Activated naive CD8-positive, alpha-beta T cell treated with anti-CD3 and anti-CD28 coated beads for 36 hours (primary cell): ENCODE measurements at places on chromosomes 16 and 17.

GRCh38 chr16:68802190-68802589, 41.1 kb upstream of the TANGO6 start:
- no peak for DNase-seq

DNA sequence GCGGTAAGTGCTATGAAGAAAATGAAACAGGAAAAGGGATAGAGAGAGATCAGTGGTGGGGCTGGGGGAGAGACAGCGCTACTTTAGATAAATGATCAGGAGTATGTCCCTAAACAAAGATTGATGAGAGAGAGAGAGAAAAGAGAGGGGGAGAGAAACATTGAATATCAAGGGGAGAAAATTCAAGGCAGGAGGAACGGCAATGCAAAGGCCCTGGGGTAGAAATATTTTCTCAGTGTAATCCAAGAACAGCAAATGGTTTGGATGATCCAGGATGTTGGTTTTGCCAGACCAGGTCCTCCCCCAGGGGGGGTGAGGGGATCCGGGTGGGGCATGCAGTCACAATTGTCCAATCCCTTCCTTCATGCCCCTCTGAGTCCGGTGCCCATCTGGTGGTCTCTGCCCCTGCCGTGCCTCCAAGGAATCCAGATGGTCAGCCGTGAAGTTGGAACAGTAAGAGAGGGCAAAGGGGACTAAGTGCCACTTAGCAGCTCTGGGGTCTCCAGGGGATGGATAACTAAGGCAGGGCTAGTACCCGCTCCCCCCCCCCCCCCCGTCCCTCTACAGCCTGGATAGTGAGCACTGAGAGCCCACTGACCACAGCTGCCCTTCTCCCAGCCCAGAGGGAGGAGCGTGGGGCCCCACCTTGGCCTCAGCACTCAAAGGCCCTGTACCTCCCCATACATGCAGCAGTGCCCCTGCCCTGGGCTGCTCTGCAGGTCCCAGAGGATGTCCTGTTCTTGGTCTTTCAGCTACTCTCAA, 43.7 kb downstream of the TMEM132E start:
- no peak for DNase-seq

GRCh38 chr16:6019490-6019991, 921.9 kb upstream of the EEF2KMT start:
- DNase-seq: no peak

DNA sequence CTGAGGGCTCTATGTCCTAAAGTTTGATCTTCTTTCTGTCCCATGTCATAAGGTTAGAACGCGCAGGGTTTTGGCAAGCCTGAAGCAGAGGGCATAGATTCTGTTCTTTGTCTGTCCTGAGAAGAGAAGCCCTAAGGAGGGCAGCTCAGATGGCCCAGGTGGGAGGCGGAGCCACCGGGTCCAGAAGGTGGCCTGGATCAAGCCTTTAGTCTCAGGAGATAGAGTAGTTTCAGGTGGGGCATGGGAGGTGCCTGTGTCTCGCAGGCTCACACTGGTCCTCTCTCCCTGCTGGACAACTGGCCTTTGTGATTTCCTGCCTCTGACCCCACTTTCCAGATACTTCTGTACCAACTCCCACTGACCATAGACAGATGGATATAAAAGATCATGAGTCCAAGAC, 44.2 kb upstream of the DNAJA2 start:
- no peak for DNase-seq

DNA sequence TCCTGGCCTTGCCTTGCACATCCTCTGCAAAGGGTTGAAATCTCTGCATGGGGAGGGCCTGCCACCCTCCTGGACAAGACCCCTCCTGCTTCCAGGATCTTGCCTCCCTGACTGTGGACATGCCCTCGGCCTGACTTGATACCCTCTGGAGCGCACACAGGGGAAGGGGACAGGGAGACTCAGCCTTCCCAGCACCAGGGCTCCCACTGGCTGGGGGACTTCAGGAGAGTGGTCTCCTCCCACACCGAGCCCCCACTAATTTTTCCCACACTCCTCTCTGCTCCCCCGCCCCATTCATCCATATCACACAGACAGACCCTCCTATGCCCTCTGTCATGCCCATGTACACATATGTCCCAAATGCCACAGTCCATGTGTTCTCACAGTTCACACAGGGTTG, 14.3 kb downstream of the SGCA start:
- no peak for DNase-seq

GRCh38 chr17:2062571-2063183, 7.8 kb downstream of the HIC1 start:
- DNase-seq: no peak

- no peak for DNase-seq
These were observed 291.7 kb downstream of the CEP112 start for GRCh38 chr17:65900216-65900615.

- no peak for DNase-seq
These were observed 78.6 kb upstream of the ZFHX3 start for GRCh38 chr16:73126525-73126853.

DNA sequence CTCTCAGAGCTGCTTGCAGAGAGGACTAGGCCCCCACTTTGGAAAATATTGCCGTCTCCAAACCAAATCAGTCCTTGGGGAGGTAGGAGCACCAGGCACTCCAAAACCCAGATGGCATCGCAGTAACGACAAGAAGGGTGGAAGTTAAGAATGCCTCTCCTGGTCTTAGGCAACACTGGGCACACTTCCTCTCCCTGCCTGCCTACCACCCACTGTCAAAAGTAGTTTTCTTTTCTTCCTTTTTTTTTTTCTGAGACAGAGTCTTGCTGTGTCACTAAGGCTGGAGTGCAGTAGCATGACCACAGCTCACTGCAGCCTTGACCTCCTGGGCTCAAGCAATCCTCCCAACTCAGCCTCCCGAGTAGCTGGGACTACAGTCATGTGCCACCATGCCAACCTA, 47.2 kb downstream of the SRL start:
- no peak for DNase-seq

DNA sequence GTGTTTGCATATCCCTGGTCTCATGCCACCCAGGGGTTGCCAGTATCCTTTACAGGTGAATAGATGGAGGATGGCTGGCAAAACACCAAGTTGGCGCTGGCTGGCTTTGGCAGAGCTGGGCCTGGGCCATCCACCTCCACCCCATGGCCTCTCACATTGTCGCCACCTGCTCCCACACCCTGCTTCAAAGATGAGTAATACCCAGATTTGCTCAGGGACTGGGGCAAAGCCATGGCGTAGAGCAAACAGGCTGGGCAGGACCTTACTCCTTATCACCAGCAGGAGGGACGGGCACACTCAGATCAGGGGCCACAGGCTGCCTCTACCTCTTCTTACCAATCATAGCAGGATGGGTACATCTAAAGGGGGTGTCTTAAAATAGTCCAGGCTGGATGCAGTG, 24.3 kb downstream of the PLA2G10 start:
- DNase-seq: no peak

DNA sequence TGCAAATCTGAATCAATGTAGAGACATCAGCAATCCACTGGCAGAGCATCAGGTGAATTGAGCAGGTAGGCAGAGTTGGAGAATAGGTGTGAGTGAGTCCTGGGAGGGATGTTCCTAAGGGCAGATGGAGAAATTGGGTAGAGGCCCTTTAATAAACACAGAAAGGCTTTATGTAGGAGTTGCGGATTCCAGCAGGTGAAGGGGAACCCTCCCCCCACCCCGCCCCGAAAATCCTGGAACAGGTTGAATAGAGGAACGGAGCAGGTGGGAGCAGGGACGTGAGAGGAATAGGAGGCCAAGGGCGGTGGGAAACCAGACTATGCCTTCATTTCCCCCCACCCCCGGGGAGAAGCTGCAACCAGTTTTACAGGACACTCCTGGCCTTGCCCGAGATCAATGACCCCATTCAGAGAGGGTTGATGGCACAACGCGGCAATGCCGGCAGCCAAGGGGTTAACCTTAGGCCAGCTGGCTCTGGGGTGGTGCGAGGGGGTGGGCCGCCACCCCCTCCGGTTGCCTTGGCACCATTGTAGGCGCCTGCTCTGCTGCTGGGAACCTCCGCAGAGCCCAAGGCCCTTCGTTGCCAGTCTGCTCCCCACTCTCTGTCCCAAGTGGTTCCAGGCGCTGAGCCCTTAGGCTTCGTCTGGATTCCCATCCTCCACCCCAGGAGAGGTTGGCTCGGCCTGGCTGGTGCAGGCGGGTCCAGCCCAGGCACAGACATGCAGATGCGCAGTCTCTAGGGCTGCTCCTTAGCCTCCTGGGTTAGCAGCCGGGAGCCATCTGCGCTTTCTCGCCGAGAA, 814 bp upstream of the RUNDC3A start:
- no peak for DNase-seq

DNA sequence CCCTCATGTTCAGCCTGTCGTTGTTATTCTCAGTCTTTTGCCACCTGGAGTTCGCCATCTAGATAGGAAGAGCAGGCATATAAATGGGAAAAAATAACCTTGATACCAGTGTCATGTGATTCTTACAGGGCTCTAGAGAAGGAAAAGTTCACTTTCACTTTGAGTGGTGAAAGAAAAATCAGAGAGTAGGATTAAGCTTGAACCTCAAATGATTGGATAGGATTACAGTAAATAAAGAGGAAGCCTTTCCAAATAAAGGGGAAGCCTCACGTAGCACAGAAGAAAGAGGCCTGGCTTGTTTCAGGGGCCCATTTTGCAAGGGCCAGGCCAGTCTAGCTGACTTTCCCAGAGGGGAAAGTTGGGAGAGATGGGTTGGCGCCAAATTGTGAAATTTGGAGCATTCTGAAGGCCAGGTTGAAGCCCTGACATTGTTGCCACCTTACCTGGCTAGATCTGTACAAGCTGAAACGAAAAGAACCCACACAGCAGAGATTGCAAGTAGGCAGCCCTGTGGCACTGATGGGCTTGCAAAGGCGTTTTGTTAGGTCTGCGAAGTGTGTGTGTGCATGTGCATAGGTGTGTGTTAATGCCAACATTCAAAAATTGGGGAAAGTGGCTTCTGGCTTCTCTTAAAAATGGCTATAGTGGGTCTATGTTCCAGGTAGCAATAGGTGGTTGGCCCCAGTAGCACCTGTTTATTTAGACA, 38.8 kb downstream of the TMC6 start:
- DNase-seq: no peak

DNA sequence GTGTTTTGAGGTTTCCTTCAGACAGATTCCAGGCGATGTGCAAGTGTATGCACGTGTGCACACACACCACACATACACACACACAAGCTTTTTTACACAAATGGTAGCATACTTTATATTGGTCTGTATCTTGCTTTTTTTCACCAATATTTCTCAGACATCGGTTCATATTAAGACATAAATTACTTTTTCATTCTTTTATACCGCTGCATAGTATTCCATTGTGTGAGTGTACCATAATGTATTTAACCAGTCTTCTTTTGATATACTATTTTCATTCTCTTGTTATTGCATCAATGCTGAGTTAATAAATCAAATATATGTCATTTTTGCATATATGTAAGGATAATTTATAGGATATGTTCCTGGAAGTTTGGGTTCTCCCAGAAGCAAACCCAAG, 22.4 kb upstream of the ITGAX start:
- DNase-seq: no peak

DNA sequence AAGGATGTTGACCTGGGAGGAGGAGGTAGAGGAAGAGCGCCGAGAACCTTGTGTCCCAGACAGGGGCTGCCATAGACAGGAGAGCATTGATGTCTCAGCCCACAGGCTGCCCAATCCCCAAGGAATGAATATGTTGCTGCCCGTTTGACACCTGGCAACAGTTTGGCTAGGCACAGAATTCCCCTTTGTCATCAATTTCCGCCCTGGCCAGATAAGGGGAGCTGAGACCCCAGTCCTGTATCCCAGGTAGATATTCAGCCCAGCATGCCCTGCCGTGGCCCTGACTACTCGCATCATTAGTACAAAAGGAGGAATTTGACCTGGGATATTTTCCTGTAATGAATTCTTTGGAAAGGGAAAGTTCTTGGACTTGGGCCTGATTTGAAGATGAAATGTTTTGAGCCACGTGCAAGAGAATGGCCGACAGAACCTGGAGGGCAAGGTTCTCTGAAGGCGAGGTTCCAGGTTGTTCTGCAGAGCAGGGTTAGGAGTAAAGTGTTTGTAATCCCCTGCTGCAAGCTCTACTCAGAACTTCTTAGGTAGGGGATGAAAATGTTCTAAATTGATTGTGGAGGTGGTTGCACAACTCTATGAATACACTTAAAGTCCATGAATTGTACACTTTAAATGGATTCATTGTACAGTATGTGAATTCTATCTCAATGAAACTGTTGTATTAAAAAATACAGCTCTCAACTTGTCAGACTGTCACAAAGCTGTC, 108.8 kb downstream of the SOCS1 start:
- no peak for DNase-seq

DNA sequence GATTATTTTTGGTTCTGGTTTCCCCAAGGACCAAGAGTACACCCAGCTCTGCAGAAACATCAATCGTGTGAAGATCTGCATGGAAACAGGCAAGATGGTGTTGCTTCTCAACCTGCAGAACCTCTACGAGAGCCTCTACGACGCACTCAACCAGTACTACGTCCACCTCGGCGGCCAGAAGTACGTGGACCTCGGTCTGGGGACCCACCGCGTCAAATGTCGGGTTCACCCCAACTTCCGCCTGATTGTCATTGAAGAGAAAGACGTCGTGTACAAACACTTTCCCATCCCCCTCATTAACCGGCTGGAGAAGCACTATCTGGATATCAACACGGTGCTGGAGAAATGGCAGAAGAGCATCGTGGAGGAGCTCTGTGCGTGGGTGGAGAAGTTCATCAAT, 67.4 kb upstream of the ENDOV start:
- DNase-seq: no peak

GRCh38 chr17:57970710-57971109, 15.5 kb upstream of the CUEDC1 start:
- no peak for DNase-seq

GRCh38 chr17:78555746-78556401, 21.3 kb downstream of the DNAH17 start:
- DNase-seq: no peak

- no peak for DNase-seq
These were observed 30.1 kb downstream of the SNX11 start for GRCh38 chr17:48137656-48138055.

- no peak for DNase-seq
These were observed 28.6 kb upstream of the HYDIN start for GRCh38 chr16:71259086-71259485.

DNA sequence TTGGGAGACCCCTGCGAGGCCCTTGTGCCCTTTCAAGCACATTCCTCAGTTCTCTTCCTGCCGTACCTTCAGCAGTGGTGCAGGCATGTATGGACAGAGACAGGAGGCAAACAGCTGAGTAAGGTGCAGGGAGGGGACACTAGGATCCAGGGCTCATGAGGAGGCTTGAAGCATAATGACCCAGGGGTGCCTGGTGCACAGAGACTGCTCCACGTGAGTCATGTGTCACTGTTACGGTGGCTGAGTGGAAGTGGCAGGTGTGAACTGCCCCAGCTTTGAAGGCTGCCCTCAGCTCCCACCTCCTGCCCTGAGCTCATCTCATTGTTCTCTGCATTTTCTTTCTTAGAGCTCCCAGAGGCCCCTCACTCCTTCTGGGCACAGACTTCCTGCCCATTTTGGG, 124.8 kb downstream of the NTN1 start:
- DNase-seq: no peak
